Astrocyte (in vitro differentiated cells and primary cell): ENCODE measurements at places on chromosomes 1 and 21.

DNA sequence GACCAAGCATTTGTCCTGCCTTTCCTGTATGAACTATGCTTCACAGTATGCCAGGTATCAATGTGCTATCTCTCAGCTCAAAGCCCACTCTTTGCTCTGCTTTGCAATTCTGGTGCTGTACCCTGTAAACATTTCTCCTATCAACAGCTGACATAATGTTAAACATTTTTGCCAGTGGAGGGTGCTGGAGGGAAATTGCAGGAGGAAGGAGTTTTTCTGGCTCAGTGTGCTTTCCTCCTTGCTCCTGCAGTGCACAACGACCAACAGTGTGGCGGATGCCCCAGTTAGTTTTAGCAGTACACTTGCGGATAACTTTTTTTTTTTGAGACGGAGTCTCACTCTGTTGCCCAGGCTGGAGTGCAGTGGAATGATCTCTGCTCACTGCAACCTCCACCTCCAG lies 67.1 kb upstream of the PTGFRN start:
- no peak for DNase-seq

- DNase-seq, result peak; percentile 37
Observed at GRCh38 chr1:220696863-220697231, 6.7 kb downstream of the C1orf115 start.

GRCh38 chr1:91765293-91765692 lies 120.7 kb downstream of the TGFBR3 start:
- no peak for DNase-seq

- no peak for DNase-seq
Observed at GRCh38 chr1:25194572-25195020, 37.7 kb downstream of the SYF2 start.

DNA sequence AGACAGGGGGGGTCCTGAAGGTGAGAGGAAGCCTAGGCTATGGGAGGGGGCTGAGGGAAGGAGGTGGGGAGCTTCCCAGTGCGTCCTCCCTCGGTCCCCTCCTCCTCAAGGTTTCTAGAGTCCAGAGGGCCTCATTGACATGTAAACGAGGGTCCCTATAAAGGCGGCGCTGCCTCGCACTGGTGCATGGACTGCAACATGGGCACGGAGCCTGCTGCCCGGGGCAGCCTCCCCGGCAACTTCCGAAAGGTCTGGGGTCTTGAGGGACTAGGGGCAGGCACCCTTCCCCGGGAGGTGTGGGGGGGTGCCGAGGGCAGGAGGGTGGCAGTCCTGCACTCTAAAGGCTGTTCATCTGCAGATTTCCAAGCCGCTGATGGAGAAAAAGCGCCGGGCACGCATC lies at the start of gene HES3:
HES3 (plus strand) TSS at position 187 of the 400 bp plus-strand sequence; CDS start at position 374, 187 bp downstream.
- no peak for DNase-seq

GRCh38 chr1:1144122-1144842 lies 28.4 kb upstream of the C1orf159 start:
- no peak for DNase-seq

GRCh38 chr1:33334081-33334552 lies 13.2 kb upstream of the A3GALT2 start:
- no peak for DNase-seq

- no peak for DNase-seq
Observed at GRCh38 chr1:93159337-93159736, 20.9 kb downstream of the TMED5 start.

DNA sequence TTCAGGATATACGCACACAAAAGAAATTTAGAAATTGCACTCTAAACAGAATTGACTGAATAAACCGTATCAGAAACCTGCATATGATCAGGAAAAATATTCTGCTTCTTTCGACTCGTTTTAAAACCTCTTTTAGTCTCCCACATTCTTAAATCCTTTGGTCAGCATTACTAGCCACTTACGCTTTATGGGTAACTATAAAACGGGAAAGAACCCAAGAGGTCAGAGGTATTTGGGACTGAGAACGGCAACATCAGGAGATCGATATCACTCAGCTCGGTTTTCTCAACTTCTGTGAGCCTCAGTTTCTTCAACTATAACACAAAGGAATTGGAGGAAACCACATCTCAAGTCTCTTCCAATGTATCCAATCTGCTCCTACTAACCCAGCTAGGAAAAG lies 36.4 kb upstream of the ANGPTL7 start:
- no peak for DNase-seq

DNA sequence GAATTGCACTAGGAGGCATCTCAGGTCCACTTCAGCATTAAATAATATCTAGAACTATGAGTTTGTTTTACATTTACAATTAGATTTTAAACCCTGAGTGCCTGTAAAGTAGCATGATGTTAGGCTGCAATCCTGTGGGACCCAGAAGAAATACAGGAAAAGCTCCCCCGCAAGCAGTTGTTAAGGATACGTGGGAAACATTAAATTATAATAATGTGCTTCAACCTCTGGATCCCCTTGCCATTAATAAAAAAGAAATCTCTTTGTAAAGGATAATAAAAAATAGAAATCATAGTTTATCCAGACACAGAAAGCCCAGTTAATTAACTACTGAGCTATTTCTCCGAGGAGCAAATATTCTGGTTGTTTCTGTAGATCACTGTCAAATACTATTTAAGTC lies 106.0 kb downstream of the PCNX2 start:
- DNase-seq, result no peak

- DNase-seq, result no peak
Observed at GRCh38 chr1:198350456-198350855, 190.0 kb downstream of the ATP6V1G3 start.

- DNase-seq, result no peak
Observed at GRCh38 chr1:234932511-234933430, 195.9 kb downstream of the TOMM20 start.

- DNase-seq, result peak; percentile 56
Observed at GRCh38 chr1:68955424-68955823, 458.5 kb upstream of the DEPDC1 start.

DNA sequence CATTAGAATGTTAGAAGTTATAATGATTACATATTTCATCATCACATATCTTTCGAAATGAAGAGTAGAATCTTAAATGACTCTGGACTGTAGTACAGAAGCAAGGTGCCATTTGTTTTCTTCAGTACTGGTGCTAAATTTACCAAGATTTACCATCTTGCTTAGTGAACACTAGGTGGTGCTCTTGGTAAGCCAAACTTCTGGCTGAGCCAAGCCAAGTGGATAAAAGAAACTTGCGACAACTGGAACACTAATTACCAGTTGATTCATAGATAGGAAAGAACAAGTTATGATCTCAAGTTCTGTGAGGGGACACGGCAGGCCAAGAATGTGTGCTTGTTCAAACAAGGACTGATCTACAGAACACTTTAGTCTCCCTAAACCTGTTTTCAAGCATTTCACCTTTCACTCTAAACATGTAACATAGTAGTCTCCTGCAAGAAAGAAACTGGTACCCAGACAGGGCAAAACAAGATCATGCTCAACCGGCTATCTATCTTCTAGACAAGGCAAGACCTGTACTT lies 19.8 kb downstream of the SPRTN start:
- DNase-seq, result peak; percentile 63

- peak; percentile 31 for DNase-seq
Observed at GRCh38 chr1:232463225-232463624, 166.7 kb downstream of the SIPA1L2 start.

GRCh38 chr21:21200939-21201615 lies 202.9 kb downstream of the NCAM2 start:
- no peak for DNase-seq

DNA sequence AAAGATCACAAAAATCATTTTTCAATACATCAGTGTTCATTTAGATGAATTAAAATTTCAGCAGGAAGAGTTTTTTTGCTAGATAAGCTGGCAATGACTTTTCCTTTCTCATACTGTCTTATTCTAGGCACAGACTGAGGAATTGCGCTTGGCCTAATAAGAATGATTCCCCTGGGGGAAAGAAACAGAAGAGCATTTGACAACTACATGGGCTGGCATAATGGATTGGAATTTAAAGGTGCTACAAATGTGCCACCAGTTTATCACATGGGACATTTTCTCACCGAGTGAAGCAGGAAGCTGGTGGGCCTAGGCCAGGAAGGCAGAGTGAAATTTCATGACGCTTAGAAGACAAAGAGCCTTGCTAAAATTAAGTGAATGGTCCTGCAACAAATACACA lies 39.3 kb downstream of the CDKN2C start:
- DNase-seq, result no peak

GRCh38 chr1:220768126-220768601 lies 18.5 kb upstream of the MTARC1 start:
- DNase-seq, result no peak

- peak; percentile 56 for DNase-seq
Observed at GRCh38 chr1:115166531-115167091, 77.3 kb upstream of the TSPAN2 start.

- DNase-seq, result no peak
Observed at GRCh38 chr1:203058676-203058935, 27.2 kb downstream of the MYOG start.

GRCh38 chr1:66475940-66476339 lies 58.0 kb upstream of the SGIP1 start:
- no peak for DNase-seq
